ENCODE measurements at places on chromosomes 16 and 17. TPM values are rescaled to one million over a fixed set of nuclear protein-coding genes. Genes with fewer than 3 reads are reported as not detected.

PERCC1 gene
- not detected for total RNA-seq

CDRT15L2 gene
- total RNA-seq, result not detected

CRYM gene
- total RNA-seq, result not detected

PLA2G10 gene
- not detected for total RNA-seq

SDF2 gene
- total RNA-seq, result 81.7 TPM

ZNF263 gene
- 40.3 TPM for total RNA-seq

ITGB3 gene
- 17.6 TPM for total RNA-seq

EDC4 gene
- total RNA-seq, result 34.2 TPM

KCNAB3 gene
- 0.36 TPM for total RNA-seq

MIS12 gene
- total RNA-seq, result 18.1 TPM

UNK gene
- 15.4 TPM for total RNA-seq

SLC13A5 gene
- not detected for total RNA-seq

- peak; percentile 87 for DNase-seq
These were observed 2.7 kb downstream of the FHOD1 start for GRCh38 chr16:67244387-67245185.

DNA sequence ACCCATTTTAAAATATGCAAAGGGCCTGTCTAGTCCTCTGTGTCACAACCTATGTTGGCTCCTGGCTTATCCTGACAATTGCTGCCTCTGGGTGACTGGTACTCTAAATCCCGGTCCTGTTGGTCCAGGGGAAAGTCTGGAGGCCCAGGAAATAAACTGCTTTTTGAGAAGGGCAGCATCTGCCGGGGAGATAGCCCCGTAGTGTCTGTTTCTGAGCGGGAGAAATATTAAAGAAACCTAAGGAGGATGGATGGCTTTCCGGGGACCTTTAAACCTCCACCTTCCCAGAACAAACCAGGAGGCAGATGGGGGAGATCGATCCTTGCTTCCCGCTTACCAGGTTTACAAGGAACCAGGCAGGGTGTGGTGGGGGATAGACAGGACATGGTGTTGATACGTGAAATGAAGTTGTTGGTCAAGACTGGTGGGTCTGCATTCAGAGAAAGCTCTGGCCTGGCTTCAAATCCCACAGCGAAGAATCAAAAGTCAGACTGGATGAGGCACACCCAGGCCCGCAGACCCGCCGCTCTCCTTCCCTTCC, 3.8 kb downstream of the HOXB2 start:
- DNase-seq, result peak; percentile 32

- peak; percentile 5 for DNase-seq
These were observed 11.2 kb downstream of the CHD9NB start for GRCh38 chr16:53041320-53042051.

GRCh38 chr17:73039282-73039681, 53.2 kb downstream of the SLC39A11 start:
- no peak for DNase-seq

DNA sequence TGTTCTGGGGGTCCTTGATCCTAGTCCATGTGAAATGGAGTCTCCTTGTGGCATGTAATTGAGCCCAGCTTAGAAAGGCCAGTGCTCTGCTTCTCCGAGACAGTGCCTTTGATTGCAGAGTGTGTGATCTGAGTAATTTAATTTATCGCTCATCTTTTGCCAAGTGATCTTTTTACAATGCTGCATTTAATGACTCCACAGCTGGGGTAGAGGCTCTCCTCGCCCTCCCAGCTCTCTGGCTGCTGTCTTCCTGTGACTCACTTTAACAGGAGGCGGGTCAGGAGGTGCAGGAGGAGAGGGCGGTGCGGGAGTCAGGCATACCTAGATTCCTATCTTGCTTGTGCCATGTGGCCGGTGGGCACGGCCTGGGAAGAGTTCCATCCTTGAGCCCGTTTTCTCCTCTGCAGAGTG, 113.4 kb upstream of the FOXF1 start:
- peak; percentile 95 for DNase-seq

GRCh38 chr16:8919089-8919933, 37.2 kb downstream of the LITAFD start:
- DNase-seq, result no peak

DNA sequence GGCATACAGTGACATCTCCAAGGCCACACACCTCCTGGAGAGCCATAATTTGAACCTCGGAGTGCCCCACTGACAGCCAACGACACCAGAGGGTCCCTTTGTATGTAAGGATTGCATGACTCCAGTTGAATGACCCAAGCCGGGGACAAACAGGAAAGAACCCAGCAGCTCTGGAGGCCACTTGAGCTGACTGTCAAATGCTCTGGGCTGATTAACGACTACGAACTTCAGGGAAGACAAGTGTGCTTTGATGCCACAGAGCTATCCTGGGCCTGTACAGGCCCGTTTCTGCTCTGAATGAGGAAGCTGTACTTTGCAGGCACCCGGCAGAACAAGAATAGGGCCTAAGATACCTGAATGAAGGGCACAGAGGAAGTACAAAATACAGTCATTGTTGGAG, 404.6 kb downstream of the SLC39A11 start:
- DNase-seq, result no peak

DNA sequence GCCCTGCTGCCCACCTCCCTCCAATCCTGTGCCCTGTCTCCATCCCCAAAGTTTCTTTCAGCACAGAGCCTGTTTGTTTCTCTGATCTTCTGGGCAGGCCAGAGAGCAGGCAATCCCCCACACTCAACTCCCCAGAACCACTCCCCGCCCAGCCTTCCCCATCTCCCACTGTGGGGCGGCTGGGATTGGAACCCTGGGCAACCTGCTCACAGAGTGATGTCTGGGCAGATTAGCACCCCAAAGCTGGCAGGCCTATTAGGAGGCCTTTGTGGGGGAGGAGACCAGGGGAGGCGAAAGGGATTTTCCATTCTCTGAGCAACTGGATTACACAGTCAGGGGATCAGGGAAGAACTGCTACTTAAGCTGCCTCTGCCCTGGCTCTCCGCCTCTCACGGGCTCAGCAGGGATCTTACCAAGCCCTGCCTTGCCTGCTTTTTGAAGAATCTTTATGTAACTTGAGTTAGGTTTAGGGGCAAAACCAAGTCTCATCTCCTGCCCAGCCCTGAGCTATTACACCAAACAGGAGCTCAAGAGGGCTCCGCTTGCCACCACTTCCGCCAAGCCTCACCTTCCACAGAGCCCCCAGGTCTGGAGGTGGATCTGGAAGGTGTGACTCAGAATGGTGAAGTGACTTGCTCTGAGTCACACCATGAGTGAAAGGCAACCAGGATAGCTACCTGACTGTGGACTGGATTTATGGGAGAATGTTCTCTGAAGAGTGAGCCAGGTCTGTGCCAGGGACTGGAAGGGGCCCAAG, 16.0 kb upstream of the LHX1 start:
- peak; percentile 61 for DNase-seq

DNA sequence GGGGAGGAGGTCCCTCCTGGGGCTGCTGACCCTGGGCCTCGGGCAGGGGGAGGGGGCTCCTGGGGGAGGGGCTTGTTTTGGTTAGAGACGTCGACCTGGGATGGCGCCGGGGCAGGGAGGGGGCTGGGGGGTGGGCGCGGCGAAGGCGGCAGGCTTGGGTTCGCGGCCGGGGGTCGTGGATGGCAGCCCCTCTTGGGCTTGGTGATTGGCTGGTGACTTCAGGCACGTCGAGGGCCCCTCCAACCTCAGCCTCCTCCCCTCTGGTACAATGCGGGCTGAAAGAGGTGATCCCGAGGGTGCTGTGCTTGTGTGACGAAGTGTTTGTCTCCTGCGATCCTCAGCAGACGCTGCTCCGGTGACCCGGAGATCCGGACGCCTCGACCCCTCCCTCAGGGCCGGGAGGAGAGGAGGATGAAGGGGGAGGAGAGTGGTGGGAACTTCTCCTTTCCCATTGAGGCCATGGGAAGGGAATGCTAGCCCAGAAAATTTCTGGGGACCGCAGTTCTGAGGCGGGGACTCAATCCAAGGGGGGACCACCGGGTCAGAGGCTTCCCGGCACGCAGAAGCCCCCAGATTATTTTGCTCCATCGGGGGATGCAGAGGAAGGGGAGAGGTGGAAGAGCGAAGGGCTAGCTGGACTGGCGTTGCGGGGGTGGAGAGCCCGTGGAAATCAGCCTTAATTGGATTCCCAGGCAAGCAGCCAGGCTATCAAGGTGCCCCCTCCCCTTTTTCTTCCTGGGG, 43.9 kb downstream of the RAI1 start:
- no peak for DNase-seq

GRCh38 chr17:36697903-36698530, 96.6 kb downstream of the MRM1 start:
- peak; percentile 8 for DNase-seq

DNA sequence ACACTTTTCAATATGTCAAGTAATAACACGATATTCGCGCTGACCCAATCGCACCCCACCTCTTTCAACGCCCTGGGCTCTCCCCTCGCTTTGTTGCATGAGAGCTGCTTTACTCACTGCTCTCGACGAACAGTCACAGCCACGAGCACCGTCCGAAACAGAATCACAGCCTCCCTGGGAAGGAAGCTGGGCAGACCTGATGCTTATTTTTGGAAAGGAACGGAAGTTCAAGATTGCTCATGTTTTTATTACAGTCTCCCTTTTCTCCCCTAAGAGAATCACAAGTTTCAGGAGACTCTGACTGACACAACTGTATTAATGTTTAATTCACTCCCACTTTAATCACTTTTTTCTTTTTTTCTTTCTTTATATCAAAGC, 67.8 kb downstream of the ANKRD11 start:
- DNase-seq, result peak; percentile 59

GRCh38 chr17:45380991-45381390, 51.7 kb downstream of the ARHGAP27 start:
- DNase-seq, result no peak

GRCh38 chr17:19378416-19379360, at the start of gene MAPK7:
Gene MAPK7 (plus strand): TSS chr17:19378498. CDS start chr17:19378901, 403 bp downstream.
- no peak for DNase-seq

DNA sequence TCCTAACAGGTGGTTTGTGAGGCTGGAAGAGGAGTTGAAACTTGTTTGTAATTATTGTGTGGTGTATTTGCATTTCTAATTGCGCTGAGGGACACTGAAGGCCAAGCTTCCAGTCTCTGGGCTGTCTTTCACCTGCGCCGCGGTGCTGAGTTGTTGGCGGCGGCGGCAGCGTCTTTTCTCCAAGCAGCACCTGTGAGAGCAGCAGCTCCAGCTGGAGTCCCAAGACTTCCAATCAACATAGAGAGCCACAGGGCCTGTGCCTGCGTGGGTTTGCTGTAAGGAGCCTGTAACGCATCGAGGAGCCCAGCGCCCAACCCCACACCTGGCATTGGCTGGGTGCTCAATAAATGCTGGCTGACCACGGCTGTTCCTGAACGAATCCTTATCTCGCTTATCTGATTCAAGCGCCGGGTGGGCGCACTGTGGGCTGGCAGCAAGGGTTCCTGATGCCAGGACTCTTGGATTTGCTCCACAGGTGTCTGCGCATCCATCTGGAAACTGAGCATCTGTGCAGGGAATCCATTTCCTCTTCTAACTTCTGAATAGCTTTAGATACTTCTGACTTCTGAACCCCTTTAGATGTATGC, 138.1 kb downstream of the ASIC2 start:
- DNase-seq, result no peak

DNA sequence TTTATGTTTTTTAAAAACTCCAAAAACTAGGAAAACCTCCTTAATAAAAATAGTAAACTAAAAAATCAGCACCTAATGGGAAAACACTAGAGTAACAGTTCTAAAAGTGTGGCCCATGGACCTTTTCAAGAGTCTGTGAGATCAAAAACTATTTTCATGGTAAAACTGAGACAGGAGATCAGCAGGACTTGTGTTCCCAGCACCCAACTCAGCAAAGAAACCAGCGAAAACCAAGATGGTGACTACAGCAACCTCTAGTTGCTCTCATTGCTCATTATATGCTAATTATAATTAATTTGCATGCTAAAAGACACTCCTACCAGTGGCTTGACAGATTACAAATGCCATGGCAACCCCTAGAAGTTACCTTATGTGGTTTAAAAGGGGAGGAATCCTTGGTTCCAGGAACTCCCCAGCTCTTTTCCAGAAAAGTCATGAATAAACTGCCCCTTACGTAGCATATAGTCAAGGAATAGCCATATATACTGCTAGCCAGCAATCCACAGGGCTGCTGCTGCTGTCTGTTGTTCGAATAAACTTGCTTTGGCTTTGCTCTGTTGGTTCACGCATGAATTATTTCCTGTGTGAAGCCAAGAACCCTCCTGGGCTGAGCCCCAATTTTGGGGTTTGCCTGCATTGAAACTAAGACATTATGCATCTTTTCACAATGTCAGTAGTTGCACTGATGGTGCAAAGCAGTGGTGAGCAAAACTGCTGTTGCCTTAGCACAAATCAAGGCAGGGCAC, 12.4 kb downstream of the CMTR2 start:
- DNase-seq, result no peak

GRCh38 chr16:73049091-73049490, 1.2 kb upstream of the ZFHX3 start:
- DNase-seq, result no peak

DNA sequence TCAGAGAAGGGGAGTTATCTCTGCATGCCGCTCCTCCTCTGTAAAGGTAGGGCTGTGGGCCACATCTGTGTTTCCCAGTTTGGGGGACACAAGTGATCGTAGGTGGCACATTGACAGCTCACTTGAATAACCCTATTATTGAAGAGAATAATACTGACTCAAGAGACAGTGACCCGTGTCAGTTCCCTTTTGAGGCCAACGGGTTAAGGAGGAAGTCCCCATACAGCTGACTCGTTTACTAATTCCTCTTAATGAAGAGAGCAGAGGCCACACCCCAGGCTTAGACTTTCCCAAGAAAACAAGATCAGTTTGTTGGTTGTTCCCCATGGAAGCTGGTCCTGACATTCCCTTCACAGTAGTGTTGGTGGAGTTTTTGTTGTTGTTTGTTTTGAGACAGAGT, 33.0 kb downstream of the IL4R start:
- no peak for DNase-seq

DNA sequence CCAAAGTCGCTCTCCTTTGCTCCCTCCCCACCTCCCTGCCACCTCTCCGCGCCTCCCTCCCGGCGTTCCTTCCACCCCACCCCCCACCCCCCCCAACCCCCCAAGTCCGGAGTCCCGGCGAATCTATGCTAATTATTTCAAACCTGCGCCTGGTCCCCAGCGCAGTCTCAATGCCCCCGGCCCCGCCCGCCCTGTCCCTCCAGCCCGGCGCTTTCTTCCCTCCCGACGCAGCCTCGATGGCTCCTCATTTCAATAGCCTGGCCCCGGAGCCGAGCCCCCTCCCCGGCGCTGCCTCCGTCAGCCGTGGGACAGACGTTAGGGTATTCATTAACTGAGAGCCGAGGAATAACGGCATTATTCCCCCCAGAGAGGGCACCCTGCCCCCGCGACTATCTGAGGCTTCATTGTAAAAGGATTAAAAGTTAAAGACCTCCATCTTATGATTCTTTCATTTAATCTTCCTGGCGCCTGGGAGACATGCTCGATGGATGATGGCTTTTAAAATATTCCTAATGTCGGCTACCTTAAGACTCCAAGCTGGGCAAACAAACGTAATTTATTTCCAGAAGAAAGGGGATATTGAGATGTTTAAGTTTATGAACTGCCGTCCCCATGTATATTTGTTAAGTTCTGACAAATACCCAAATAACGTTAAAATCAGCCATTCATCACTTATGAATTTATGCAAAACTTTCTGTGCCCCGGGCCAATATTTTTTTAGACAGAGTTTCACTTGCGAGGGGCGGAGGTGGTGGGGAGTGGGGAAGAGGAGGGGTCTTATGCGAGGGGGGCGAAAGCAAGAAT, 3.4 kb downstream of the NOG start:
- DNase-seq, result no peak

Measured in IMR-90 (cell line).